Fibroblast of skin of abdomen (primary cell): ENCODE measurements at places on chromosomes 11 and 22.

DNA sequence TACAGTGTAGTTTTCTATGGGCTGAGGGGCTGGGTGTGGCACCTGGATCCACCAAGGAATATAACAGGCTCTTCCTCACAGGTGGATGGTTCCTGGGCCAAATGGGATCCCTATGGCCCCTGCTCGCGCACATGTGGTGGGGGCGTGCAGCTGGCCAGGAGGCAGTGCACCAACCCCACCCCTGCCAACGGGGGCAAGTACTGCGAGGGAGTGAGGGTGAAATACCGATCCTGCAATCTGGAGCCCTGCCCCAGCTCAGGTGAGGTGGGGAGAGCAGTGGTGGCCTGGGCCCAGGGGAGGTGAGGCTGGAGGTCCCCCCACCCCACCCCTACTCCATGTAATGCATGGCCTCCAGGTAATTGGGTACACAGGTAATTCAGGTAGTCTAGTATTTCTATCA, 20.7 kb downstream of the ADAMTS15 start:
- no peak for DNase-seq

GRCh38 chr11:124970925-124971324, 16.9 kb downstream of the CCDC15 start:
- peak; percentile 5 for DNase-seq

- no peak for DNase-seq
Observed at GRCh38 chr11:78995171-78995570, 420.5 kb upstream of the NARS2 start.

- DNase-seq: peak; percentile 66
Observed at GRCh38 chr11:75547617-75548058, 14.4 kb upstream of the SERPINH1 start.

DNA sequence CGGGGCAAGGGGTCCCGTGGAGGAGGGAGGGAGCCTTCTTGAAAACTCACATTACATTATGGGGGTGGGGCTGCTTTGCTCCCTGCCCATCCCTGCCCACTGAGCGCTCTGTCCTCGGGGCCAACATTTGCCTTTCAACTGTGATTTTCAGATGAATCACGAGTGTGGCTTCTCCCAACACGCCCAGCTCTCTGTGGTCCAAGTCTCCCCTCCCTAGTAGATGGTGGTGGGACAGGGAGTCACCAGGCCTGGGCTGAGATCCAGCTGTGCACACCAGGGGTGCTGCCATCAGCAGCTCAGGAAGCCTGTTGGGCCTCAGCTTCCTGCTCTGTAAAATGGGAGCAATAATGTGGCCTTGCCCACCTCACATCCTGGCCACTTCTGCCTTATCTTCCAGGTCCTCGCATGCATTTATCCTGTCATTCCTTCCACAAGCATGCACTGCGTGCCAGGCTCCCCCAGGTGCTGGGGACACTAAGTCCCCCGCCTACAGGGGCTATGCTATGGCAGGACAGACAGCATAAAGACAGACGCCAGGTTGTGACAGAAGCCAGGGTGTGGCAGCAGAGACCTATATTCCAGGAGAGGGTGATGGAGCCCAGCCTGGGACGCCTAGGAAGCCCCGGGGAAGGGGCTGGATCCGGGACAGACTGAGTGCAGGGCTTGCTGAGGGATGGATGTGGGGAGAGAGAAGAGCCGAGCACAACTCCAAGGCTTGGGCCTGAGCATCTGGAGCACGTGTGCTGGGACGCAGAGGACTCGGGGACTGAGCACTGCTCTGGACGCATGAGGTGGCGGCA, 30.5 kb downstream of the NFAM1 start:
- DNase-seq: no peak

GRCh38 chr22:28978158-28978557, 83.5 kb downstream of the C22orf31 start:
- DNase-seq: peak; percentile 41

DNA sequence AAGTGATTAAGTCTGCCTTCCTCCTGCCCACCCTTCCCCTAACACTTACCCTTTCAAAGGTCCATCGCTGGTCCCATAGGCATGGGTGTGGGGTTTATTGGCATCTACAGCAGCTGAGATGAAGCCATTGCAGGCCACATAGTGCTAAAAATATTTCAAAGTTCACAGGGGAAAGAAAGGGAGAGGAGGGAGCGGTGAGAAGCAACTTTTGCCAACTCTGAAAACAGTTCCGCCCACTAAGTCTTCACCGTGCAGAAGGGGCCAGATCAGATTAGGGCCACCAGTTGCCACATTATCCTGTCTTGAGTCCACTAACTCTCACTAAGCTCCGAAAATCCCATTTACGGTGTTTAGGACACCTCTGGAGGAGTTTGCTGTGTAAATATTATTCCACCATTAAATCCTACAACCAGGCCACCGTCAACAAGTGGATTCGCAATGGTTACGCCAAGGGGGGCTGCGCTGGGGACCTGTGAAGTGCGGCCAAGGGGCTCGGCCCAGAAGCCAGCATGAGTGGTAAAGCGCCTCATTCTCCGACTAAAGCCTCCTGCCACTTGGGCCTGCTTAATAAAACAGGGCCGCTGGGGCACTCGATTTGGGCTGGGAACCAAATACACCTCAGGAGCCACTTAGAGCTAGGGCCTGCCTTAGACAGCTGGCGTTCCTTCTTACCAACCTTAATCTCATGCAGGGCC, 534.9 kb downstream of the MIAT start:
- DNase-seq: no peak

DNA sequence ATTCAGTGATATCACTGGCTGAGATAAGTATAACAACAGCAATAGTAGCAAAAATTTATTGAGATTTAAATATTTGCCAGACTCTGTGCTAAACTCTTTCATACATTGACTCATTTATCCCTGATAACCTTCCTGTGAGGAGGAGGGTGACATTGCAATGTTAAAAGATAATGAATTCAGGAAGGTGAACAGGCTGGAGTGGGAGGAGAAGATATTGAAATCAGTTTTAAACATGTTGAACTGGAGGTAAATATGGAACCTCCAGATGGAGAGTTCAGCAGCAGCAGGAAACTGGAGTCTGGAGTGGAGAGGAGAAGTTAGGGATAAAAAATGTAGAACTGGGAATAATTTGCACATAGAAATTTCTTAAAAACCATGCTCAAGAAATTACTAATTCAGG, 142.0 kb upstream of the FAT3 start:
- DNase-seq: no peak

GRCh38 chr22:24417200-24417599, 10.2 kb upstream of the ADORA2A start:
- no peak for DNase-seq

GRCh38 chr11:60175860-60176275, 7.0 kb downstream of the MS4A6A start:
- no peak for DNase-seq

DNA sequence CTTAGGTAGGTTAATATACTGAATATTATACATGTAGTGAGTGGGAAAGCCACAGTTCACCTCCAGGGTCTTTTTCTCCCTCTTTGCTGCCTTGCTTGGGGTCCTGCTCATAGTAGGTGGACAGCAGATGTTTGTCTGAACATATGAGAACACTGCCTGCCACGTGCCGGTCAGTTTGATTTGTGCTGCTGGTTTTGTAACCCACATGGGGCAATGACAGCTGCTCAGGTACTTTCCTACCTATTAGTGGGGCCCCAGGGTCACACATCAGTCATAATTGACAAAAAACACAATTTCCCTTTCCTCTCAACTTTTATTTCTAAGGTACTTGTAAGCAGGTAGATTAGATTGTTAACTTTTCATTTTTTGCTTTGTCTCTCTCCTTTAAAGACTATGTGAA, 43.8 kb downstream of the BMAL1 start:
- no peak for DNase-seq

DNA sequence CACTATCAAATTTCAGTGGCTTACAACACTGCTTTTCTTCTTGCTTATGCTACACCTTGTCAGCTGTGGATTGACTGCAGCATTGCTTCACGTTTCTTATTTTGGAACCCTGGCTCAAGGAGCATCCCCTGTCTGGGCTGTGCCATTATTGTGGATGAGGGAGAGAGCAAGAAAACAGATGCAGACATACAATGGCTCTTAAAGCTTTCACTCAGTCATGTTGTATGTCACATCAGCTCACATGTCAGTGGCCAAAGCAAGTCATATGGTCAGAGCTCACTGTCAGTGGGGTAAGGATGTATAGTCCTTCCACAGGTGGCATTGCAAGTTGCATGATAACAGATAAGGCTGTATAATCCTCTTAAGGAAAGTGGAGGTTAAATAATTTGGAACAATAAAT, 10.0 kb downstream of the ARHGEF12 start:
- DNase-seq: no peak

DNA sequence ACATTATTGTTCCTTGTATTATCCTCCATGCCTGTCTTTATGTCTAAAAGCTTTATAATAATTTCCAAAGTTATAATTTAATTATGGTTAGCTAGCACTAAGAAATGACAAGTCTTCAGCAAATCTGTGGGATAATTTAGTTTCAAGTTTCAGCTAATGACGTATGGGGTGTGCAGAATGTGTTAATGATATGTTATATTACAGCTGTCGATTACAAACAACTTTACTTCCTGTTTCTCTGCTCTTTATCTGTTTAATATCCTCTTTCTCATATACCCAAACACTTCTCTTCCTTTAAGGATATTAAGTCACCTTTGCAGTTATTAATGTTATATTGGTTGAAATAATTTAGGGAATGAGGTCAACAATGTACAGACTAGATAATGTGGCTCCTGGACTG, 161.8 kb downstream of the CASP12 start:
- no peak for DNase-seq

DNA sequence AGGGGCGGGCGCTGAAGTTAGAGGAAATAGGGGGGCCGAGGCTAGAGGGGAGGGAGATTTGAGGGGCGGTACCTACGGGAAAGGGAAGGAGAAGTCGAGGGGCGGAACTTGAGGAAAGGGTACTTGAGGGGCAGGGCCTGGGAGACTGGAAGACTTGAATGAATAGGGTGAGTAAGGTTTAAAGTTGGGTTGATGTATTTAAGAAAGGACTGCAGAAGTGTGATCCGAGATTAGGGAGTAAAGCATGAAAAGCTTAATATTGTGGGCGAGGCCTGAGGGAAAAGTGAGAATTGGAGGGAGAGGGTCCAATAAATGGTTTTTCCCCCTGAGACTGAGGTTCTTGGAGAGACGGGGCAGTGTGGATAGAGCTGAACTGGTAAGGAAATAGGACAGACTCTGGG, 723 bp downstream of the HSCB start:
- DNase-seq: no peak

DNA sequence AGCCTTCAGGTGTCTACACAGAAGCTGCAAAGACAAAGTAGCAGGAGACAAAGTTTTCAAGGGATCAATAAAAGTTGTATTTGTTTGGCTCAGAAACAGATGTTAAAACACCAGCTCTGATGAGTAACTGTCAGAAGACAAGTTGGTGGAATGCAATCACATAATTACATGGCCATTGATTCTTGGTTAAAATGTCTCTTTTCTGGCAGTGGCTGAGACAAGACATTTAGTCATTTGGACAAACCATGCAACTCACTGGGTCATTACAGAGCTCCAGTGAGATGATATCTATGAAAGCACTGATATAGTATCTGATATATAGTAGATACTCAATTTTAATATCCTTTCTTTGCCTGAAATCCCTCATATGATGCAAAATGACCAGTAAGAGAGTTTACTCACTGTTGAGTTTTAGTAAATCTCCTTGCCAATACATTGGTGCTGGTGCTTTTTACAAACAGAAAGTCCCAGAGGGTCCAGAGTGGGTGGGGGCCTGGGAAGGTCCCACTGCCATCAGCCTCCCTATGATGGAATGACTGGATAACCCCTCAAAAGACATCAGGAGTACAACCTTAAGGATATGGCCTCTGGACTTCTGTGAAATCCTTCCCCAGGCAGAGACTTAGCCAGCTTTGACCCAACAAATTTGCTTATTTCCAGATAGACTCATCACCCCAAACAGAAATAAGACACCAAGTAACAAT, 95.0 kb downstream of the SLC1A2 start:
- DNase-seq: no peak

DNA sequence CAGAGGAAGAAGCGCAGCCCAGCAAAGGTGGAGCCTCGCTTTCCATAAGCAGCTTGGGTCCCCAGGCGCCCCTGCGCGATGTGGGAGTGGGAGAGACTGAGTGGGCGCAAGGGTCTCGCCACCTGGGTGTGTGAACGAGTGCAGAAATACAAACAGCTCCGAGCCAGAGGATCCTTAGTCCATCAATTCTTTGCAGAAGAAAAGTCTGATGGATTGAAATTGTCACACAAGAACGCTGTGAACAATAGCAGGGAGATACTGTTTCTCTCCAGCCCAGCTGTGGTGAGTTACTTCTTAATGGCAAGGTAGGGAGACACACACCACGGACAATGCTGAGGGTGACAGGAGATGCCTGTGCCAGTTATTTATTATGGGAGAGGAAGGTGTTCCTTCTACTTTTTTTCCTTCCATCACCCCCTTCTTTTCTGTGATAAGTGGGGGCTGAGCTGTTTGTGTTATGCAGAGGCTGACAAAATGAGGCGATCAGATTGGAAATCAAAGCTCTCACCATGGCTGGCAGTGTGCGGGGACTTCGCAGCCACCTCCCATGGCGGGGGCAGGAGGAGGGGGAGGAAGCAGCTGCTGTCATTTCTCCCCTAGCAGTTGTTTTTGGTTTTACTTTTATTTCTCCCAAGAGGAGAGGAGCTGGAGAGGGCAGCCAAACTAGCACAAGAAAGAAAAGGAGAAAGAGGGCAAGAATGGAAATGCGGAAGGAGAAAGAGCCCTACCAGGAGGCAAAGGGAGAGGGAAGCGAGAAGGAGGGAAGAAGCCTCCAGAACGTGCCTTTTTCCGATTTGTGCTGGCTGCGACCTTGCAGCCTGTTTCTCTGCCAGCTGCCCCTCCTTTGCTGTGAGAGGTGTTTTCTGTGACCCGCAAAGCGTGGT, 755.8 kb downstream of the NTM start:
- peak; percentile 33 for DNase-seq

GRCh38 chr11:30411383-30411782, 88.5 kb downstream of the ARL14EP start:
- DNase-seq: no peak

DNA sequence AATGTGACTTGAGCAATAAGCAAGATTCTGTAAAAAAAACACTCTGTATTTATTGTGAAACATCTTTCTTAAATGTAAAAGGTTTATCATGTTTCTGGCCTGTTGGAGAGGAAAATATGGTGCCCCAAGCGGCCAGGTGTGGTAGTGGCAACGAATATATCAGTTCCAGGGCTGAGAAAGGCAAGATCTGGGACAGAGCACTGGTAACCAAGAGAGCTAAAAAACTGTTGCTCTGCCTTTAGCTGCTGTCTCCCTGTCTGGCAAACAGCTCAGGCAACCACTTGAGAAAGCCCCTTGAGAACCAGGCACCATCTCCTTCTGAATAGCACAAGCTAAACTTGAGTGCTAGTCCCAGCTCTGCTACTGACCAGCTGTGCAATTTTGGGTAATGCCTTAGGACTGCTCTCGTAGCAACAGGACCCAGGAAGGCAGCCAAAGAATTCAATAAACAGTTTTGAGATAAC, 129.9 kb downstream of the KCNC1 start:
- no peak for DNase-seq
